ENCODE measurements at places on chromosomes 5 and 9.
A peak's percentile ranks its signal among the peaks of the same experiment; 100 is the strongest.

- DNase-seq, result no peak
Measured at GRCh38 chr9:77679661-77680368, 31.7 kb upstream of the GNA14 start.

DNA sequence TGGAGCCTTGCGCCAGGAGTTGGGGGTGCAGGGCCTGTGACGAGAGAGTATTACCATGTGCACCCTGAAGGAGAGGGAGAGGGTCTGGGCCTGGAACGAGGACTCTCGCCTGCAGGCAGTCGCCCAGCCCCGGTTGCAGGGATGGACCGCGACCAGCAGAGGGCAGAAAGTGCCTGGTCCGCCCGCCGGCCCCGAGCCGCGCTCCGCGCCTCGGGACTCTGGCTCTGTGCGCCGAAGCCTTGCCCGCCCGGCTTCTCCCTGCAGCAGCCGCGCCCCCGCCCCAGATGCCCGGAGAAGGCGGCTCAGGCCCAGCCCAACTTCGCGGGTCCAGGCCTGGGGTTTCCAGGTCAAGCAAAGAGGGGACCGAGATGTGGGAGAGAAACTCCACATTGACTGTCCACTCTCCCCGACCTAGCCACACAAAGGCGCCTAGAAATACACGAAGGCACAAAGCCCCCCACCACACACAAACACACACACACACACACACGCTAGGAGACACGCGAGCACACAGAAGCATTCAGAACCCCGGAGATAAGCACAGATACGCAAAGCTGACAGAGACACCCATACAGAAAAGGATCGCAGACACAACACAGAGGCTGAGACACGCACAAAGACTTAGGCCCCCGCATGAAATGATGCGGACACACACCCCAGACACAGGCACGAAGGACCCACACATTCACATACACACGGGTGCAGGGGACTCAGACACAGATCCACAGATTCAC, 2.0 kb upstream of the LMX1B start:
- DNase-seq, result peak; percentile 47

DNA sequence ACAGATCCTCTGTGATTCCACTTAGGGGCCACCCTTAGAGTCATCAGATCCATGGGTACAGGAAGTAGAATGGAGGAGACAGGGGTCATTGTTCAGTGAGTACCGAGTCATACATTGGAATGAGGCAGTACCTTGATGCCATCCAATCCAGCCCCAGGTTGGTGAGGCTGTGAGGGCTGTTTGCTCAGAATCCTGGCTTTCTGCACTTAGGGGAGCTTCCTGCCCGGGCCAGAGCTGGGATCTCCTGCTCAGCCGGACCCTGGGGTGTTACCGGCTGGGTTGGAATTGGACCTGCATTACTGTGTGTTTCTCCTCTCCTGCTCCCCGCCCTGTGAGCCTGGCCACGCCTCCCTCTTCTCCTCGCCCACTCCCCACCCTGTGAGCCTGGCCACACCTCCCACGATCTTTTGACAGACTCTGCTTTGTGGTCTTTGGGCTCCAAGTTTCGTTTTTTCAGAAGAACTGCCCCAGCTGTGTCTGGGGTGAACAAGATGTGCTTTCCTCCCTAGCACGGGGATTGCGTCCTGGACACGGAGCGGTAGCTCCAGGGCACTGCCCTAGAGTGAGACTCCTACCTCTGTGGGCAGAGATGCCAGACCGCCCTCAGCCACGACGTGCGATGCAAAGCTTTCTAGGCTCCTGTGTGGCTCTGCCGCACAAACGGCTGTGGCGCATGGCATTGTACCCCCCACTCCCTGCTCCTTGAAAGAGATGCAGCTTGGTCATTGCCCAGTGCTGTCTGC, 15.4 kb downstream of the TRAF2 start:
- DNase-seq, result peak; percentile 51

- DNase-seq, result no peak
Measured at GRCh38 chr9:133604214-133604613, 5.0 kb downstream of the FAM163B start.

DNA sequence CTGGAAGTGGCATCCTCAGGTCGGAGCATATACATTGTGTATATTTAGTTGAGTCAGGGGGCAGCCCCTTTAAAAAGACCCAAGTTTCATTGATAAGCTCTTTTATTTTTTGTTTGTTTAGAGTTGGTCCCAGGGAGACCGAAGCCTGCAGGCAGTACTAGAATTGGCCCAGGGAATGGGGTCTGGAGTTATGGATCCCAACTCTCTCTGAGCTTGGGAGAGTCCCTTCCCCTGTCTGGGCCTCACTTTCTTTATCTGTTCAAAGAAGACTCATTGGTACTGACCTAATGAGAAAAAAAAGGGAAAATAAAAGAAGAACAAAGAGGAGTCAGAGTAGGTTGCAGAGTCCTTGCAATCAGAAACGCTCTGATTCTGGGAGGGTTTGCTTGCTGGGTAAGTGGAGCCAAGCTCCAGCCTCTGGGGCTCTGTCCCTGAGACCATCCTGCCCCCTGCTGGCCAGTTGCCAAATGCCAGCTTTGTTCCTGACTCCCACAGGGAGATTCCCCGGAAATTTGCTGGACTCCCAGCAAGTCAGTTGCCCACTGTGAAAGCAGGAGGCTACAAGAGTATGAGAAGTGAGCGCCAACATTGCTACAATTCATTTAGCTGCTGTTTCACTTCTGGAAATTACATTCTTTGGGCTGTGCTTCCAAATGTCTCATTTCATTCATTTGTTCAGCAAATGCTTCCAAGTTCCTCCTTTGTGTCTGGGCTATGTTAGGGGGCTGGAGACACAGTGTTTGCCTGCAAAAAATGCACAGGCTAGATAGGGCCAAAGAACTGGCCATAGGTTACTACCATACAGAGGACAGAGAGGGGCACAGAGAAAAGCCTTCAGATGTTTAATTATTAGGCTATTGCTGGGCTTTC, 156.2 kb downstream of the MELK start:
- peak; percentile 82 for DNase-seq

GRCh38 chr5:68849906-68850305, 243.9 kb upstream of the SLC30A5 start:
- no peak for DNase-seq

GRCh38 chr5:138177941-138178515, 402 bp downstream of the BRD8 start:
- DNase-seq, result peak; percentile 23

- no peak for DNase-seq
Measured at GRCh38 chr9:90778746-90779145, 22.9 kb upstream of the SYK start.

GRCh38 chr5:71972777-71973473, 134.3 kb upstream of the MAP1B start:
- no peak for DNase-seq

DNA sequence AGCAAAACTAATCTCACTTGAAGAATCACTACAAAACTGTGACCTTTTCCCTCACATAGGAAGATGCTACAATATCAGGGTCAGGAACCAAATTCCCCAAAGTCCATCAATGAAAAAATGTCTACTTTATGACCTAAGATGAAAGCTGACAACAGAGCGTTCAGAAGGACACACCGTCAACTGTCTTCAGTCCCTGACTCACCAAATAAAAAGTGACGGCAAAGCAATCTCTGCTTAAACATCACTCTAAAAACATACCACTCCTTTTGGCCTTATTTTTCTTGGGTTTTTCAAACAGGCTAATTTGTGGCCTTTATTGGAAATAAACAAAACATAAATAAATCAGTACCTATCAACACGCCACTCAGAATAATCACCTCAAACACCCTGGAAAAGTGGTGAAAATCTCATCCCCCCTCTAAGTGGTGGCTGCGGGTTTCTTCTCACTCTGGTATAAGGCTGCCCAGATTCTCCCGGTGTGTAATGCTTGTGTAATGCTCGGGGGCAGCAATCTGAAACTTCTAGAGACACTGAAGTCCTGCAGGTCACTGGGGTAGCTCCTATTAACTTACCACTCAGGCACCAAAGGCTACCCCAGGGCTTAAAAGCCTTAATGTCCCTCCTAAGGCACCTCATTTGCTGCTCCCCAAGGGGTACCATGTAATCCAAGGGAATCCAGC, 29.5 kb downstream of the SEMA4D start:
- no peak for DNase-seq

- DNase-seq, result no peak
Measured at GRCh38 chr9:126146254-126147145, 180.1 kb upstream of the MVB12B start.

GRCh38 chr5:148002451-148002850, 61.3 kb upstream of the SPINK5 start:
- peak; percentile 17 for DNase-seq

DNA sequence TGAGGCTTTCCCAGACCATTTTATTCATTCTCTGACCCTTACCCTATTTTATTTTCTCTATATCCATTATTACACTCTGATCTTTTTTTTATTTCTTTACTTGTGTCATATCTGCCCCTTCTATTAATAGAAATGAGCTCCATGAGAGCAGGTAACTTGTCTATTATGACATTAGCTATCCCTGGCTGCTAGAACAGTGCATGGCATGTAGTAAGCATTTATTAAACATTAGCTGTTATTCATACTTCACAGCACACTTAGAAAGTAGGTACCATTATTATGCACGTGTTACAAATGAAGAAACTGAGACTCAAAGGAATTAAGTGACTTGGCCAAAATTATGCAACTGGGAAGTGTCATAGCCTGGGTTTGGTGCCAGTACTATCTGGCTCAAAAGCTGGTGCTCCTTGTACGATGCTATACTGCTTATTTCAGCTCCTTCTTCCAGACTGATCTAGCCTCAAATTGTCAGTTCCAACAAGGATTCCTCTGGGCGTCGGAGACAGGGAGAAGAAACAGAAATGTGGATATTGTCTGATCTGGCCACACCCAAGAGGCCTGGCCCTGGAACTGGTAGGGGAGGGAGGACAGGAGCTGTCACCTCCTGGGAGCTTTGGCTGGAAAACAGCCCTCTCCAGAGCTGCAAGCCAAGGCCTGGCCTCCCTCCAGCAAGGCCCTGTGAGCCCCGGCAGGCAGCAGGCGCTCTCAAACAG, 10.8 kb upstream of the NIPAL4 start:
- DNase-seq, result peak; percentile 47

- DNase-seq, result no peak
Measured at GRCh38 chr5:113117543-113118115, 141.0 kb downstream of the DCP2 start.

- no peak for DNase-seq
Measured at GRCh38 chr9:124014956-124015660, 3.5 kb downstream of the LHX2 start.

- DNase-seq, result peak; percentile 81
Measured at GRCh38 chr5:95113489-95113888, 171.4 kb downstream of the MCTP1 start.

- DNase-seq, result no peak
Measured at GRCh38 chr5:124039410-124039809, 527.4 kb downstream of the CSNK1G3 start.

- peak; percentile 92 for DNase-seq
Measured at GRCh38 chr5:86979811-86980411, 287.8 kb upstream of the RASA1 start.

- DNase-seq, result no peak
Measured at GRCh38 chr5:72937517-72938061, 18.3 kb upstream of the FCHO2 start.

GRCh38 chr9:17116400-17116837, 18.4 kb upstream of the CNTLN start:
- peak; percentile 64 for DNase-seq

- DNase-seq, result no peak
Measured at GRCh38 chr5:65802080-65802479, 80.1 kb downstream of the NLN start.

- no peak for DNase-seq
Measured at GRCh38 chr5:146419696-146420095, 27.4 kb upstream of the TCERG1 start.

DNA sequence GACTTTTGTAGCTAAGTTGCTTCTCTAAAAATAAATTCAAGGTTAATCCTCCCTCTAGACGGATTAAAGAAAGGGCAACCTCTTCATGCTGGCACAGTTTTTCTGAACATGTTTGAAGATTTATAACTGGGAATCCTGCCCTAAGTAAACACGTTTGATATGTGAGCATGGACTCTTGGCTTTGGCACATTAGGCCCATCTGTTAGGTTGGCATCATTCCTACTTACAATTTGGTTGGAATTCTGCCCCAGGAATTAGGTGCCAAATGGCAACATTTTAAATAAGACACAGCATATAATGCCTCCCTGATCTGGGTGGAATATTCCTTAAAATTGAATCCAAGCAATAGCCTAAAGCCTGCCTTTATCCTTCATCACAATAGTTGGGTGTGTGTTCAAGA, 372.3 kb upstream of the CDH18 start:
- DNase-seq, result no peak

DNA sequence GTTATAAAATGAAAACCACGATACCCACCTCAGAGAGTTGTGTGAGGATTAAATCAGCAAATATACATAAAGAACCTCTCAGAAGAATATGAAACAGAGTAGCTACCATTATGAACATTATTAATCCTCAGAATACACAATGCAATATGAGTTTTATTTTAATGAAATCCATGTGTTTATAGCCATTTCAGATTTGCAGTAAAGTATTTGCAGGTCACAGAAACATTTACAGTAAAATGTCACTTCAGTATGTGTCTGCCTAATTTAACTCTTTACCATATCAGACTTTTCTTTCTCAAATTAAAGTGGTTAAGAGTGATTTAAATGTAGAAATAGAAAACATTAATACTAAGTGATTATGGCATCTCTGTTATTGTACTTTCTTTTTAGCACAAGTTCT, 365.2 kb upstream of the MPDZ start:
- peak; percentile 15 for DNase-seq

GRCh38 chr9:82761027-82761426, 301.9 kb downstream of the RASEF start:
- DNase-seq, result no peak

GRCh38 chr9:68567565-68567964, 26.9 kb upstream of the TMEM252 start:
- DNase-seq, result no peak

- no peak for DNase-seq
Measured at GRCh38 chr5:113217619-113218184, 217.1 kb downstream of the TSSK1B start.

DNA sequence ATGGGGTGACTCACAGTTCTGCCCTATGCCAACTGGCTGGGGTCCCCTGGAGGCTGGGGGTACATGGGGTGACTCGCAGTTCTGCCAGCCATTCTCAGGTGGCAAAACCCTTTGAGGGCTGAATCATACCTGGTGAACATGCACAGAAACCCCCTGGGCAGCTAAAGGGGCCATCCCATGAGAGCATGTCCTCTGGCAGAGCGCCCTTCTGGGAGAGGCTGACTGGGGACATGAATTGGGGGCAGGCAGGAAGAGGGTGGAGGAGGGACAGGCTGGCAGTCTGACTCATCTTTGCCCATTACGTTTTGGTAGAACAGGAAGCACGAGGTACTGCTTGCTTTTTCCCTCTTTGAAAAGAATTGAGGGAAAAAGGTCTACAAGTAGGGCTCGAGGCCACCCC, 16.7 kb downstream of the TRAF1 start:
- DNase-seq, result no peak
